ENCODE measurements at places on chromosomes 11 and 22.

- DNase-seq, result no peak
Observed at GRCh38 chr11:19493446-19494213, 219.0 kb upstream of the NAV2 start.

GRCh38 chr11:2752923-2753322 is 53.1 kb upstream of the KCNQ1OT1 start:
- DNase-seq, result peak; percentile 14

DNA sequence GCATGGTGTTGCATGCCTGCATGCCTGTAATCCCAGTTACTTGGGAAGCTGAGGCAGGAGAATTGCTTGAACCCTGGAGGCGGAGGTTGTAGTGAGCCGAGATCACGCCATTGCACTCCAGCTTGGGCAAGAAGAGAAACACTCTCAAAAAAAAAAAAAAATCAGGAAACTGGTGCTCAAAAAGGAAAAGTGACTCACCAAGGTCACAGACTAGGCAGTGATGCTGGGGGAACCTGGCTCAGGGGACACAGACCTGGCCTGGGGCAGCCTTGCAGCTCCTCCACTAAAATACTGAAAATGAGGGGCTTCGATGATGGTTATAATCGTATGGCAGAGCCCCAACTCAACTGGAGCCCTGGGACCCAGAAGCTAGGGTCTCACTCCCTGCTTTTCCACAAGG is 8.1 kb upstream of the SLC35E4 start:
- no peak for DNase-seq

DNA sequence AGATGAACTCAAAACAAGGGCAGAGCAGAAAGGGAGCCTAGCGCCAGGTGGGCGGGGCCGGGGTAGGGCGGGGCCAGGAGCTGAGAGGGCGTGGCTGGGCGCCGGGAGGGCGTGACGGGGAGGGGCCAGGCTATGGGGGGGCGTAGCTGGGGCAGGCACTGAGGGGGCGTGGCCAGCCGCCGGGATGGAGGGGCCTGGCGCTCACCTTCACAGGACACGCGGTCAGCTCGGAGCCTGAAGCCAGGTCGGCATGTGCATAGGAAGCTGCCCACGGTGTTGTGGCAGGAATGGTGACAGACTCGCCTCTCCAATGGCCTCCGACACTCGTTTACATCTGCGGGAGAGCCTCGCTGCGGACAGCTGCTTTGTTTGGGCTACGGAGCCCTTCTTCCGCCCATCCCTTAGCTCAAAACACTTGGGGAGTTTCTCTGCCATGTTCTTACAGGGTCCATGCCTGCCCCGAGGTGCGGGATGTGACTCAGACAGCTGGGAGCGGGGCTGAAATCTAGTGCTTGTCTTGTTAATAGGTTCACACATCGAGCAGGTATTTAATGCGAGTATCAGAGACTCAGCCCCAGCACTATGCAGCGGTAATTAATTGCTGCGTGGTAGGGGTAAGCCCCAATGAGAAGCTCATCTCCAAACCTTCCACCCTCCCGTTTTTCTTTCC is 13.4 kb downstream of the VWCE start:
- no peak for DNase-seq

DNA sequence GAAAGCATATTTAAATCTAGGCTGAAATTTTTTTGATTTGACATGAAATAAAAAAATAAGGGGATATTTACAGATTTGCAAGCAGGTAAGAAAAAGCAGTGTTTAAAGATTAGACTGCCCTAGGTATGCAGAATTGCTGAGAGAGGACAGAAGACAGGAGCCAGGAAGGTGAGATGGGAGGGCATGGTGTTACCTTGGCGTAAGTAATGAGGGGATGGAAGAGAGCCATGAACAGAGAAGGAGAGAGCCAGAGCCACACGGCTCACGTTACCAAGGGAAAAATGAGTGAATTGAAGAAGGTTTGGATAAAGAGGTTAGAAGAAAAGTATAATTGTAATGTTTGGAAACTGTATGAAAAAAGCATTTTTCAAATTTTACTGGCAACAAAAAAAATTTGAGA is 904.3 kb downstream of the OPCML start:
- DNase-seq, result no peak

- peak; percentile 71 for DNase-seq
Observed at GRCh38 chr22:20750461-20751184, 23.3 kb upstream of the SERPIND1 start.

DNA sequence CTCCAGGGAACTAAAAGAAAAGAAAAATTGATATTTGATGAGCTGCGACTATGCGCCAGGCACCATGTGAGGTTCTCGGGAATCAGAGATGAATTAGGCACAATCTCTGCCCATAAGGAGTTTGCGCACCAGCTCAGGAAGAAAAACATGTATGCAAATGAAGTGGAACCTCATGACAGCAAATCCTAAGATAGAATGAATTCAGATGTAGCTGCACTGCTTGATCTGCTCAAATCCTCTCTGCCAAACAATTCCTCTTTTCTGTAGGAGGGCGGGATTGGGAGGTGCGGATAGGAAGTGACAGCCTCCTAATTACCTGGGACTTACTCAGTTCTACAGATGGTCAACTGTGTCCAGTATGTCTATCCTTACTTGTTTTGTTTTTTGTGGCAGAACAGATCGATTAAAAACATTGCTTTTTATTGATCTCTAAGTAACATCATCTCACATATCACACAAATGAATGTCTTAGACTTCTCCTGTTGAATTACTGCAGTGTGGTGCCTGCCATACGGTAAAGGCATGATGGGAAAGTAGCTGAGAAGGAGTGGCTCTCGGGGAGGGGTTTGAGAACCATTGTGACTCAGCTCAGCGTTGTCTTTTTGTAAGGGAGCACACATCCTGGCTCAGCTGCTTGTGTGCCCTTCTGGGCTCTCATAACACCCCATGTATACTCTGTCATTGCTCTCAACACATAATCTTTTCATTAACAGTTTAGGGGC is 13.9 kb downstream of the CRTAM start:
- DNase-seq, result peak; percentile 49

GRCh38 chr11:11661326-11662040 is 39.7 kb upstream of the GALNT18 start:
- no peak for DNase-seq

GRCh38 chr22:38153821-38154562 is 27.6 kb downstream of the PLA2G6 start:
- no peak for DNase-seq

- DNase-seq, result no peak
Observed at GRCh38 chr22:29815580-29815979, 22.5 kb downstream of the ASCC2 start.

GRCh38 chr11:130858215-130858614 is 58.1 kb downstream of the SNX19 start:
- DNase-seq, result no peak

DNA sequence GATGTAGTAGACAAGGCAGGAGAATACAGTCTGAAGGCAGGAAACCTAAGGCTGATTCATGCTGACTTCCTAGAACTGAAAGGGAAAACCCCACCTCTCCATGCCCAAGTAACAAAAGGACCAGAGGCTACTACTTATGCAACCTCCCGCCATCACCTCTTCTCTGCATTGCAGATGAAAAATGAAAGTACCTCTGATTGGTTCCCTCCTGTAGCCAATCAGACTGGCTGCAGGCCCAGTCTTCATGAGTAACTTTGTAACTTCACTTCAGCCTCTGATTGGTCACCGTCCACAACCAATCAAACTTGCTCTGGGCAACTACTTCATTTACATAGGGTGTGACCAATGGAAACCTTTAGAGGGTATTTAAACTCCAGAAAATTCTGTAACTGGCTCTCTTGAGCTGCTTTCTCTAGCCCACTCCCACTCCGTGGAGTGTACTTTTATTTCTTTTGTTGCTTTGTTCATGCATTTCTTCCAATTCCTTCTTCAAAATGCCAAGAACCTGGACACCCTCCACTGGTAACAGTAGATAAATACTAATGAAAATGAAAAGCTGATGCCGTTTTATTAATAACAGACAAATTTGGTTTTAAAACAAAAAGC is 5.2 kb upstream of the MAP6 start:
- DNase-seq, result peak; percentile 39

- no peak for DNase-seq
Observed at GRCh38 chr11:93715797-93716396, 25.4 kb downstream of the TAF1D start.

GRCh38 chr11:123231777-123232176 is 36.7 kb upstream of the CLMP start:
- peak; percentile 75 for DNase-seq

DNA sequence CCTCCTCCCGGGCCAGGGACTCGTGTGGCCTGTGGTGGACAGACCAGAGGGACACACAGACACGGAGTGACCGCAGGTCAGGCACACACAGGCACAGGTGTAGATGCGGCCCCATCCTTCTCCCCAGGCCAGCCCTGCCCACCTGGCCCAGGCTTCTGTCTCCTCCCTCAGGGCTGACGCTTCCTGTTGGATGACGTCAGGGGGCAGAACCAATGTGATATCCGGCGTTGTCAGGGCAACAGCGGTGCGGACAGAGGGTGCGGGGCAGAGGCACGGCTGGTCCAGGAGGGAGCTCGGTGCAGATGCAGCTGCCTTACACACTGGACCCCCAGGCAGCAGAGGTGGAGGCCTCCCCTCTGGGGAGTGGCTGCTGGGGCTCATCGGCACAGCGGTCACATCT is 2.9 kb upstream of the TUBGCP6 start:
- DNase-seq, result peak; percentile 57

DNA sequence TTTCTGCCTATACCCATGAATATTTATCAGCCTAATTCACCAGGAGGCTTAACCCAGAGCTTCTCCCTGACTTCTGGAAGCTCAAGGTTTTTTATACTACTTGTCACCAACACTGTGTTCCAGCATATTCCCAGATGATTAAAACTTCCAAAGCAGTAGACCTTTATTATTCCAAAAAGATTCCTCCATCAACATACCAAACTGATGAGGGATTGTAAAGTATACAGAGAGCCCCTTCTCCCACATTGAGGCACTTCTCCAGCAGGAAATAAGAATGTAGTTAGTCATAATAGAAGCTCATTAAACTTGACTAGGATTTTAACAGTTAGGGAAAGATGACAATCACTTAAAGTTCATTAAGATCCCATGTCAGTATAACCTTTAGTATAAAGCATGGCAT is 51.4 kb upstream of the CEP126 start:
- peak; percentile 91 for DNase-seq

DNA sequence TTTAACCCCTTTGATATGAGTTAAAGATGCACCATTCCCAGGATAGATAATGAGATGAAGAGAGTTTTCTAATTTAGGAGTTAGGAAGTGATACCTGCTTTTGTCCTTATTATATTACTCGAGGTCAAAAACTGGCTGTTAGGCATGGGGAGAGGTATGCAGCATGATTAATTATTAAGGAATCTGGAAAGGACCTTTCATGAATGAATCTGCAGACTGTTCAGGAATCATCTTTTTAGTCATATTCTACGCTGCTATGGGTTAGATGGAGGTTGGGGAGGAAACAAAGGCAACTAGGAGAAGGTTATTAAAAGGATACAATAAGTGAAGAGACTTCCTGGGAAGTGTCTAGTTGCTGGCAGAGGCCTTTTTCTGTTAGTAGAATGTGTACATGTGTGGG is 492.4 kb upstream of the CCDC90B start:
- peak; percentile 3 for DNase-seq

GRCh38 chr11:548700-549603 is 11.6 kb downstream of the LMNTD2 start:
- DNase-seq, result no peak

GRCh38 chr22:21041937-21042336 is 3.8 kb upstream of the LRRC74B start:
- DNase-seq, result peak; percentile 65

GRCh38 chr11:16981651-16982194 is 32.5 kb downstream of the PLEKHA7 start:
- no peak for DNase-seq

DNA sequence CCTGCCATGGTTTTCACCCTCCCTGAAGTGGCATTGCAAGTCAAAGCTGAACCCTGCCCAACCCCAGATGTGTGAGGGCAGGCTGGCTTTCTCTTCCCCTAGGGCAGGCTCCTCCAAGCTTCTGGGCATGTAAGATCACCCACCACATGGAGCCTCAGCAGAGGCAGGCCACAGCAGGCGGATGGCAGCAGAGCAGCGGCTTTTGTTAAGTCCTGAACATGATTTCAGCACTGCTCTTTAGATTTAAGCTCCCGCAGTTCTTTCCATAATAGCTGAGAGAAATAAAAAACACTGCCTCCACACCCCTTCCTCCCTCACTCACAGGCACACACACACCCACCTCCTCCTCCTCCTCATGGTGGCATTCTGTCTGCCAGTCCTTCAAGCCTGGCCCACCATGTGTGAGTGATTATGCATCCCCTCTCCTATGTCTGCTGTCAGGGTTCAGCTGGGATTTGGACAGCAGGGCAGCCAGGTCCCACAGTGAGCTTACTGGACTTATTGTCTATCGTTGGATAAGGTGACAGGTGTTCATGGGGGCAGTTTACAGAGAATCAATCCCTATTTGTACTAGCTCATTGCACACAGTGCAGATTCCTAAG is 5.0 kb upstream of the NTM start:
- no peak for DNase-seq

DNA sequence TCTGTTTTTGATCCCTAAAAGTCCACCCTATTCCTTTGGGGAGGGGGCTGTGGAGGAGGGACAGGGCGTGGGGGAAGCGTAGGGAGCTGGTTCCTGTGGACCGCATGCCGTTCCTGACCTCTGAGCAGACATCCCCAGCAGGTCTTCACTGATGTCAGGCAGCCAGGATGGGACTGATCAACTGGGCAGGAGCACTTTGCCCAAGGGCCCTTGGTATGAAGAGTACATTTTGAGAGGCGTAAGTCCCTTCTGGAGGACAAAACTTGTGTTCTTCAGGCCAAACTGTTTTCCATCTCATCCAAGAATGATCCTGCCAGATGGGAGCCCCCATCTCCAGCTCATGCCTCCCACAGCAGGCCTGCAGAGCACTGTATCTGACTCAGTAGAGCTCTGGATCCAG is 80.9 kb upstream of the NARS2 start:
- no peak for DNase-seq

DNA sequence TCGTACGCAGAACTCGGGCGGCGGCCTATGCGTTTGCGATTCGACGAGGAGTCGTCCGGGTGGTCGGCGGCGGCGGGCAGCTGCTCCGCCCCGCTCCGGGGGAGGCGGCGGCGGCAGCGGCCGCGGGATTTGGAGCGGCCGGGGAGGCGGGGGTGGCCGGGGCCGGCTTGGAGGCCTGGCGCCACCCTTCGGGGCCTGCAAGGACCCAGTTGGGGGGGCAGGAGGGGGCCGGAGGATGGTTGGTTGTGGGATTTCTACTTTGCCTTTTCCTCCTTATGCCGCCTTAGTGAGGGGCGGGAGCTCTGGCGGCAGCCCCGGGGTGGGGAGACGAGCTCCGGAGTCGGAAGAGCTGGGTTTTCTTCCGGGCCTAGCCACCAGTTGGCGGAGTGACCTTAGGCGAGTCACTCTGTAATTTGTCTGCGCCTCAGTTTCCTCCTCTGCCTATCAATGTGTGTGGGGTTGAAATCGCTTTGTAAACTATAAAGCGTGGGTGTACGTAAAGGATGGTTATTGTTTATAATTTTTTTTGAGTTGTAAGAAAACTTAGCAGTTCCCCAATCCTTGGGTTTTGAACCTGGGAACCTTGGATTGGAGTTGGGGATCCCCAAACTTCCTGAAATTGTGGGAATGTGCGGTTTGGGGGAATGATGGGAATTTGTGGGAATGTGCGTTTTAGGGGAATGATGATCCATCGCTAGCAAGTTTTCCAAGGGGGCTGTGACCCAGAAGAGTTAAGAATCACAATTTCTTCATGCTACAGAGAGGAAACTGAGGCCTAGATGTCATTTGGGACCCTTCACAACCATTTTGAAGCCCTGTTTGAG is 679 bp downstream of the TUG1 start:
- DNase-seq, result no peak
